ENCODE measurements at places on chromosomes 12 and 14.

DNA sequence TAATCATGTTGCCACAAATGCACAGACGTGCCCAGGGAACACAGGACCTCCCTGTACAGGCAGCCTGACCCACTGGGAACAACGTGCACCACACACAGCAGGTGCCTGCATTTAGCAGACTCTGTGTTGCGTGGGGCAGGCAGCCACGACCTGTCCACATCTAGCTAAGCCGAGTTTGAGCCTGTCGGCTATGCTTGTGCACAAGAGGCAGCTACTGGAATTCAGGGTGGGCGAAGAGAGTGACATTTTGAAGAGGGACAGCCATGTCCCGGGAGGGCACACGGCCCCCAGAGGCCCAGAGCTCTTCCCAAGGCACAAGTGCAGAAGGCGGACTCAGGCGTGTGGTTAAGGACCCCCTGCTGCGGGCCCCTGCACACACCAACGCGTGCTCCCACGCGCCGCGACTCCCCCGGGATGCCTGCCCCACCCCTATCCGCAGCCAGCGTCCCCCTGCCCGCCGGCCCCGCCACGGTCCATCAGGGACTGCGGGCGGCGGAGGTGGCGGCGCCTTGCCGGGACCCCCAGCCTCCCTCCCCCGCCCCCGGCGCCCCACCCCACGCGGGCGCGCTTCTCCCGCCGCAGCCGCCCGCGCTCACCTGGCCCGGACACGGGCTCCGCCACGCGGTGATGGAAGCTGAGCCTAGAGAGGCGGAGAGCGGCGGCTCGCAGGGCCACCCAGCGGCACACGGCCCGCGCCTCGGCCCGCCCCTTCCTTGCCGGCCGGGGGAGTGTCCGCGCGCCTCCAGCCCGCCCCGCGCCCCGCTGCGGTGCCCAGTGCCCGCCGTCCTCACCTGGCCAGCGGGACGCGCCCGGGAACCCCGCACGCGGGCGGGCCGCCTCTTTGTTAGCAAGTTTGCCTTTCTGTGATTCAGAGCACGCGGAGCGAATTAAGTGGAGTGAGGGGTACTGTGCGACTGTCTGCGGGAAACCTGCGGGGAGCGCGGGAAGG is 125.3 kb upstream of the PRMT8 start:
- no peak for DNase-seq

GRCh38 chr12:13167226-13167625 is 29.3 kb upstream of the EMP1 start:
- DNase-seq: no peak

DNA sequence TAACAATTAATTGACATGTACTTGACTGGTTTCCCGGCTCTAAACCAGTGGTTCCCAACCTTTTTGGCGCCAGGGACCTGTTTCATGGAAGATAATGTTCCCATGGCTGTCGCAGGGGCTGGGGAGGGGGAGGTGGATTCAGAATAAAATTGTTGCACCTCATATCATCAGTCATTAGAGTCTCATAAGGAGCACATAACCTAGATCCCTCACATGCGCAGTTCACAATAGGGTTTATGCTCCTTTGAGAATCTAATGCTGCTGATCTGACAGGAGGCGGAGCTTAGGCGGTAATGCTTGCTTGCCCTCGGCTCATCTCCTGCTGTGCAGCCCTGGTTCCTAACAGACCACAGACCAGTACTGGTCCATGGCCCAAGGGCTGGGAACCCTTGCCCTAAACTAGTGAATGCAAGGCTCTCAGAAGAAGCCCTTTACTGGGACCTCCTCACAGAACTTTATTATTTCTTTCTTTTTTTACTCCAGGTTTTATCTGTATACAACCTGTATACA is 86.4 kb upstream of the SINHCAF start:
- DNase-seq: no peak

DNA sequence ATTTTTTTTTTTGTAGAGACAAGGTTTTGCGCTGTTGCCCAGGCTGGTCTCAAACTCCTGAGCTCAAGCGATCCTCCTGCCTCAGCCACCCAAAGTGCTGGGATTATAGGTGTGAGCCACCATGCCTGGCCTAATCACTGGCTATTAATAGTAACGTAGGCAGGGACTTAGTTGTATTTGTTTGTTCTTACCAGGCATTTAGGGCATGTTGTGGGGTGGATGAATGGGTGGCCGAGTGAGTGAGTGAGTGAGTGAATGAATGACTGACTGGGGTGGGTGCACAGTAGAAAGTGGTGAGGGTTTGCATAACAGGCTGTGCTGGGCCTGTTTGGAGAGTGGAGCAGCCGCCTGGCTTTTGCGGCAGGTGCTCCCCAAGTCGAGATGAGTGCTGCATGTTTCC is 87.0 kb downstream of the FOXN4 start:
- DNase-seq: no peak

DNA sequence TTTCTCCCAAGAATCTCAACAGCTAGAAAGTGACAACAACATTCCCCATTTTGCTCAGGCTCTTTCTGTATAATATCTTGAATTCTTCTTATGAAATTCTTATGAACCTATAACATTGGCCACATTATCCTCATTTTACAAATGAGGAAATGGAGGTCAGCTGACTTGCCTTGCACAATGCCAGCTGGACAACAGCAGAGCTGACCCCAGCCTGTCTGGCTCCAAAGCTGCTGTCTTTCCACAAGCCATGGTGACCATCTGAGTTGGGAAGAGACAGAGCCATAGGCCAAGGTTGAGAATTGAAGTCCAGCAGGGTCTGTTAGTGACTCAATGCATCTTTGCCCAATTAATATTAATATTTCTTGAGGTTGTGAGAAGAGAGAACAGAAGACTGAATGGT is 87.3 kb downstream of the KSR2 start:
- no peak for DNase-seq

- DNase-seq: no peak
Observed at GRCh38 chr14:52342849-52343596, 28.9 kb downstream of the PTGER2 start.

Measured in GM12878 (cell line).